ENCODE measurements at places on chromosomes 12 and 14. TPM values are rescaled to one million over a fixed set of nuclear protein-coding genes. Genes with fewer than 3 reads are reported as not detected.

DNA sequence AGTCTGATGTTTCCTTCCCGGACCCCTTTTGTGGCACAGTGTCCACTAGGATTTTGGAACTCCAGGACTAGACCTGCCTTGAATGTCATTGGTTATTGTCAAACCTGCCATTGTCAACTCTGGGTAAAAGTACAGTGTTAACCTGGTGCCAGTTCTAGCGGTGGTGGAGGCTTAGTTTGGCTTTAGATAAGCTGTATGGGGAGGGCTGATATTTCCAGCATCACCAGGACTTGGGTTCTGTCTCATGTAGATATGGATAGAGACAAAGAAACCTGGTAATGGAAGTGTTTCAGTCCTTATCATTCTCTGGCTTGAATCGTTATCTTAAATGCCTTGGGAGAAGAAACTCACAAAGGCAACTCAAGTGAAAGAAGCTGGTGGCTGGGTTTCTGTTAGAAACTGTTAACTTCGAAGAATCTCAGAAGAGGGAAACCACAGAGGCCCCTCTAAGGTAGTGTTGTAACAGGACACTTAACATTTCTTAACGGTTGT, 10.6 kb downstream of the CHST11 start:
- no peak for DNase-seq

GRCh38 chr14:67486890-67487289, 1.6 kb downstream of the TMEM229B start:
- no peak for DNase-seq

DNA sequence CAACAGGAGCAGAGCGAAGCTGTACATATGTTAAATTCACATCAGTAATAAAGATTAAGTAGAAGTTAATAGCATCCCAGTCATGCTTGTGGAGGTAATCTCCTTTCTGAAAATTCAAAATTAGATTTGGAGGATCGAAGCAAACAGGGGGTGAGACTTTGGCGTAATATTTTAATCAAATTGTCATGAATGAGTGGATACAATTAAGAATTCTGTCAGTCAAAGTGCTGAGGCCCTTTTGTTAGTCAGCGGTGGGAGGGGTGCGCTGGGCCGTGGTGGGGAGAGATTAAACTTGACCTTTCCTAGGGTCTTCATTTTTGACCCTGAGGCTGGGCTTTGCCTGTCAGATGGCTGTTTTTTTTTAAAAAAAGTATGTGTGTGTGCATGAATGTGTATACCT, 226.7 kb downstream of the VRK1 start:
- DNase-seq: no peak

Gene KRT83
- not detected for total RNA-seq

DNA sequence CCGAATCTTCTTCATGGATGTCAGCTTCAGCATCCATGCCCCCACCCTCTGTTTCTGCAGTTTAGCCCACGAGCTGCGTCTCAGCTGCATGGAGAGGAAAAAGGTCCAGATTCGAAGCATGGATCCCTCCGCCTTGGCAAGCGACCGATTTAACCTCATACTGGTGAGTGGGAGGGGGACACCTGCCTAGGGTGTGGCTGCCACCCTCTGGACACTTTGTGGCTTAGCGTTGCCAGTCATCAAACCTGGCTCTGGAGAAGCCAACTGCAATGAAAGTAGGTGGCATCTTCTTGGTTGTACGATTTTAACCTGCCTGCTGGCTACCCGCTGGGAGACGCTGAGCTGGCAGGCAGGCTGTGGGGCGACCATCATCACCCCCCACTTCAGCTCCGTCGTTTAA, 16.7 kb downstream of the DCAF4 start:
- no peak for DNase-seq

DNA sequence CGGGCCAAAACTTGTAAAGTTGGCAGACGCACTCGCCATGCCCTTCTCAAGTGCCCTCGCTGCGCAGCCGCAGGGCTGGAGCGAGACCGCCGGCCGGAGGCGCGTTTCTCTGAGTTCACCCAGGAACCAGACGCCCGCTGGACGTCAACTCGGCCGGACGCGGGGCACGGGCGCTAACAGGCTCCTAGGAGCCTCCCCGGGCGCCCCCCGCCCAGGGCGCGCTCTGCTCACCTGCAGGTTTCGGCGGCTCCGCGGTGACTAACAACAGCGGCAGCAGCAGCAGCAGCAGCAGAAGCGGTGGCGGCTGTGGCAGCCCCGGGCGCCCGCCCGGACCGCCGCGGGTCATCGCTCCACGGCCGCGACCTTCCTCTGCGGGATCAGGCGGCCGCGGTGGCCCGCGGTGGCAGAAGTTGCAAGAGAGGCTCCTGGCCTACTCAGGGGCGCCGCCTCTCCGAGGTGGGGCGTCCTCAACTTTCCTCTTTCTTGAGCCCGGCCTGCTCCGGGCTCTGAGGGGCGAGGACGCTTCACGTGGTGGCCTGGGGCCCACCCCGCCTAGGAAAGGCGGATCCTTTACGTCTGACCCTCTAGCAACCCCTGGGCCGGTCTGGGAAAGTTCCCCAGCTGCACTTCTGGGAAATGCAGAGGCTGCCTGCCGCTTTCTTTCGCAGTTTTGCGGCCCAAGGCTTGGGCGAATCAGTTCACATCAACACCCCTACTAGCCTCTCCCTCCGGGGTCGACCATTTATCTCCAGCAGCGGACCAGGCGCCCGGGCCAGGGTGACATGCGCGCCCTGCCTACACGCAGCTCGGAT, at the start of gene PLBD1:
Gene PLBD1 (minus strand): TSS at position 533 of the 812 bp plus-strand sequence. CDS start 187 bp downstream, at position 346.
- peak; percentile 71 for DNase-seq

Gene RPGRIP1
- total RNA-seq: 0.17 TPM

DNA sequence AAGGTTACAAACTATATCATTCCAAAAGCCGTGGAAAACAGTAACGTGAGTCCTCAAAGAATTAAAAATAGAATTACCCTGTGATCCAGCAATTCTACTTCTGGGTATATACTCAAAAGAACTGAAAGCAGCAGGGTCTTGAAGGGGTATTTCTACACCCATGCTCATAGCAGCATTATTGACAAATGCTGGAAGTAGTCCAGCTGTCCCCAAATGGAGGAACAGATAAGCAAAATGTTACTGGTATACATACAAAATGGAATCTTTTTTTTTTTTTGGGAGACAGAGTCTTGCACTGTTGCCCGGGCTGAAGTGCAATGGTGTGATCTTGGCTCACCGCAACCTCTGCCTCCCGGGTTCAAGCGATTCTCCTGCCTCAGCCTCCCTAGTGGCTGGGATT, 32.9 kb downstream of the ADIPOR2 start:
- DNase-seq: no peak

DNA sequence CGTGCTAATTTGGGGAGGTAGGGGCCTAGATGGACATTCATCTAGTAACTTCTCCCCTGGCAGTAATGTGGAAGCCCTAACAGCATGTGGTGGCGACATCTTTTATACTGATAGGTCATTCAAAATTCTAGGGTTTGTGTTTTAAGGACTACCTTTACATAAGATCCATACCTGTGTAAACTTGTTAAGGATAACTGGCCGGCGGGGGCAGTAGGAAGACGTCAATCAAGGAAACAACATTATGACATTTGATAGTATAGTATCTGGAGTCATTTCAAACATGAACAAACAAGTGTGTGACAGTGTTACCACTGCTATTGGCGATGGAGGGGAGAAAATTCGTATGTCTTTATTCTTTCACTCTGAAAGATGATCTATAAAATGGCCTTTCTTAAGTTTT, 120.0 kb downstream of the TTLL5 start:
- no peak for DNase-seq

- DNase-seq: no peak
Observed at GRCh38 chr12:62505786-62506185, 39.2 kb downstream of the MON2 start.

GRCh38 chr12:126033751-126034150, 968.5 kb downstream of the AACS start:
- DNase-seq: peak; percentile 35

GRCh38 chr14:52422650-52423356, 108.7 kb downstream of the PTGER2 start:
- DNase-seq: no peak

DNA sequence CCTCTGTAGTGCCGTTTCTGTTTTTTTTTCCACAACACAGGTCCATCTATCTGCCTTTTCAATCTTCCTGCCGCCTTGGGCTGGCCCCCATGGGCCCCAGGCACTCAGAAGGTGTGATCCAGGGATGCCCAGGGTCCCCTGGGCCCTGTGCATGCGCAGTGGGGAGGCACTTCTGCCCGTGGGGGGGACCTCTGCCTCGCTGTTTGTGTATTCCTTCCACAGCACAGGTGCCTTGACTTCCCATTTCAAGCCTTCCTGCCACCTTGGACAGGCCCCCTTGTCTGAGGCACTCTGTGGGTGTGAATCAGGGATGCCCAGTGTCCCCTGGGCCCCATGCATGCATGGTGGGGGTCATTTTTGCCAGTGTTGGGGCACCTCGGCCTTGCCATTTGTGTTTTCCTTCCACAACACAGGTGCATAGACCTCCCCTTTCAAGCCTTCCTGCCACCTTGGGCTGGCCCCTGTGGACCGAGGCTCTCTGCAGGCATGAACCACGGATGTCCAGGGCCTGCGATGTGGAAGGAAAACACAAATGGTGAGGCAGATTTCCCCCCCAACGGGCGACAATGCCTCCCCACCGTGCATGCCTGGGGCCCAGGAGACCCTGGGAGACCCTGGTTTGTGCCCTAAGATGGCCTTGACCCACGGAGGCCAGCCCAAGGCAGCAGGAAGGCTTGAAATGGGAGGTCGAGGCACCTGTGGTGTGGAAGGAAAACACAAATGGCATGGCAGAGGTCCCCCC, 366.5 kb downstream of the ALG10 start:
- DNase-seq: no peak

DNA sequence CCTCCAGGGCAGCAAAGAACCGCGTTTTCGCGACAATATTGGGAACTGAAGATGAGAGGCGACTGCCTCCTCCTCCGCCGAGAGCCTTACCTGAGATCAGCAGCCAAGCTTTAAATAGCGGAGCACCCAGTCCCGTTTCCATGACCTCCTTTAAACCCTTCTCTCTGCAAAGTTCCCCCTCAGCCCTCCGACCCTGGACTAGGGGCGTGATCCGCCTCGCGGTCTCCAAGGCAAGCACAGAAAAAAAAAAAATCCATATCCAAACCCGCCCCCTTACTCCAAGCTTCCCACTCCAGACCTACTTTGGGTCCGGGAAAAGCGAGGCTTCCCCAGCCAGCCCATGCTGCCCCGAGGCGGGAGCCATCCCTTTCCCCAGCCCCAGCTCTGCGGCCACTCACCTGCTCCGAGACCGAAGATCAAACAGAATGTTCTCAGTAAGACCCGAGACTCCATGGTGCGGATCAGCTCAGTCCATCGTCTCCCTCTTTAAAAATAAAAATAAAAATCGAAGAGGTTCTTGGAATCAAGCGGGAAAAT, 630 bp downstream of the NELL2 start:
- peak; percentile 7 for DNase-seq

GRCh38 chr12:74563927-74564326, 26.3 kb downstream of the ATXN7L3B start:
- DNase-seq: no peak

DNA sequence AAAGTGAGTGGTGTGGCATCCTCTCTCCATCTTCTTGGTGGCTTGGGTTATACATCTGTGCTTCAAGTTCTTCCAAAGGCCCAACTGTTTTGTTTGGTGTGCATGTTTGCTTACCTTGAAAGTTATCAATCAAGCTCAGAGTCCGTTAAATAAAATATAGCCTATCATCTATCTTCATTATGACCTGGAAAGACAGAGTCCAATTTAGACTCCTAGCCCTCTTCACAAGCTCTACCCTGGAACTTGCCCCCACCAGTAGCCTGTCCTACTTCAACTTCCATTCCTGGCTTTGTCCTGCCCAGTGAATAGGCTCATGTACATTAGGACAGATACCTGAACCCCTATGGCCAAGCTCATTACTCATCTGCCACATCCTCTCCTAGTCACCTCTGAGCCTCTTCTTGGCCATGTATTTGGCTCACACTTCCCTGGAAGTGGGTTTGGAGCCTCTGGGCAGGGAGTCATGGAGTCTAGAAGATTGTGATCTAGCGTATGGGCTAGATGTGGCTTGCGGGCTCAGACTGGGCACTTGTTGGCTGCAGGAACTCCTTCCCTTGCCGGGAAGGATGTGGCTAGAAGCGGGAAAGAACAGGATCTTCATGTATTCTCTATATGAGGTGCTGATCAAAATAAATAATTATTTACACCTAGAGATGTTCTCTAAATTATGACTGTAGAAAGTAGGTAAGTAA, 6.4 kb upstream of the SSTR1 start:
- DNase-seq: no peak

GRCh38 chr12:49801141-49802063, 26.8 kb downstream of the NCKAP5L start:
- no peak for DNase-seq

Gene NPC2
- 144 TPM for total RNA-seq

- no peak for DNase-seq
Observed at GRCh38 chr14:67833403-67833802, 13.8 kb downstream of the RAD51B start.

DNA sequence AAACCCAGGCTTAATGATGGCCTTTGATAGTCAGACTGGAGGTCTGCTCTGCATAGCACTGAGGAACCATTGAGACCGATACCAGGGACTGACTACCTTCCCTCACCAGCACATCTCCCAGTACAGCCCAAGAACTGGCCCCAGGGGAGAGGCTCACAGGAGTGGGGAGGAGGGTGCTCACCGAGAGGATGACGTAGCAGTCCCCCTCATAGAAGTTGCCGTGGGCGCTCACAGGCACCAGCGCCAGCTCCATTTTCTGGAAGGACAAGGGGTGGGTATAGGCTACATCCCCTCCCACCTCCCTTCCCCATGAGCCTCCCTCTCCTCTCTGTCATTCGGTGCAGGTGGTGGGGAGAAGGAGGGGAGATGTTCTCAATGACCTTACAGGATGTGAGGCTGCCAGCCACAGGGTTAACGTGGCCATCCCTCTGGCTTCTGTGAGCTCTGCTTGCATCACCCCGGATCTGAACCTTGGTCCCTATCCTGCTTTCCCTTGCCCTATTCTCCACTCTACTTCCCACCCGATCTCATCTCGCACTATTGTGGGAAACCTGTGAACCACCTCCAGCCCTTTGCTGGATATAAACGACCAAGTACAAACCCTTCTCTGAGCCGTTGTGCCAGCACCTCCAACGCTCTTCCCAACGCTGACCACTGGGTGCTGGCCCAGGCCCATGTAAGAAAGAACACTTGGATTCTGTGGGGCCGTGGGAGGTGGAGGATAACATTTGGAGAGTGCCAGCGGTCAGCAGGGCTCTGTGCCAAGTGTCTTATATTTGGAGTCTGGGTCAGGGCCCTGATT, 4.4 kb downstream of the AVIL start:
- no peak for DNase-seq

- DNase-seq: no peak
Observed at GRCh38 chr12:912466-913235, 36.8 kb downstream of the RAD52 start.

Gene TTC9
- total RNA-seq: 0.34 TPM

- no peak for DNase-seq
Observed at GRCh38 chr12:30925607-30926242, 823 bp upstream of the TSPAN11 start.

- no peak for DNase-seq
Observed at GRCh38 chr12:115506822-115507559, 770.5 kb downstream of the MED13L start.

Gene DTX3
- total RNA-seq: 3.7 TPM

DNA sequence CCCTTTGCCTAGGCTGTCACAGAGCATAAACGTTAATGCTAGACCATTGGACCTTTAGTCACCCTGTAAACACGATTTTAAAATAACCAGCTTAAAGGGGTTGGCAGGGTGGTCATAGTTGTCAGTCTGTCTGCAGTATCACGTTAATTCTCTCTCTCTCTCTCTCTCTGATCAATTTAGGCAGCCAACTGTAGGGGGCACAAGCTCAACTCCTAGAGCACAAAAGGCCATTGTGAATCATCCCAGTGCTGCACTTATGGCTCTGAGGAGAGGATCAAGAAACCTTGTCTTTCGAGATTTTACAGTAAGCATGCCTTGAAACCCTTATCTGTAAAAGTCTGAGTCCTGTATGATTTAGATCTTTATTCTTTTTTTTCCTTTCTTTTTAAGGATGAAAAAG, 97.1 kb downstream of the SCAF11 start:
- DNase-seq: no peak
